ENCODE measurements at places on chromosomes 13 and 19.

DNA sequence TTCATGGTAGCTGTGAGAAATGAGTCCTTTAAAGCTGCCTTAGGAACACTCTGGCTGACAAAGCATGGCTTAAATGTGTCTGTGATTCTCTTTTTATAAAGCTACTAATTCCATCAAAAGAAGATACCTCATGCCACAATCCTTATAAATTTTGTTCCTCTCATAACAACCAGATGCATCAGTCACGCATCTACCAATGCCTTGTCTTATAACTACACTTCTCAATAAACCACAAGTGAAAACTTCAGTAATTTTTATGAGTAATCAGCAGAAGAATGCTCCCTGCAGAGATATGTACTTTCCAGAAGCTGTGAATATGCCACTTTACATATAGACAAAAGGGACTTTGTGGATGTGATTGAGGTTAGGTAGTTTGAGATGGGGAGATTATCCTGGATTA, 147.8 kb downstream of the SUCLA2 start:
- DNase-seq: no peak
- no peaks in the 10 kb centered on the region for H3K36me3 ChIP-seq
- H3K4me1 ChIP-seq: no peaks in the 10 kb centered on the region
- no peaks in the 10 kb centered on the region for H3K27me3 ChIP-seq
- no peak overlapping the region for H3K4me3 ChIP-seq

- H3K36me3 ChIP-seq: no peaks in the 10 kb centered on the region
- peak within 1 kb of the TSS; percentile 82 for H3K27ac ChIP-seq
- no peaks in the 10 kb centered on the region for H3K27me3 ChIP-seq
- peaks cover 58% of the 10 kb centered on the region for H3K4me1 ChIP-seq
- DNase-seq: peak; percentile 43
- H3K4me3 ChIP-seq: peak within 1 kb of the TSS; percentile 52
Measured at GRCh38 chr13:48653472-48653939, at the start of gene CYSLTR2. TSS of gene CYSLTR2 (plus strand) at chr13:48653929. CDS start at chr13:48706818, 52,889 bp downstream.

- H3K4me1 ChIP-seq: no peaks in the 10 kb centered on the region
- DNase-seq: no peak
- H3K36me3 ChIP-seq: peaks cover 33% of the 10 kb centered on the region
- H3K4me3 ChIP-seq: no peak overlapping the region
Measured at GRCh38 chr13:41722684-41723535, 238.0 kb downstream of the VWA8 start.

DNA sequence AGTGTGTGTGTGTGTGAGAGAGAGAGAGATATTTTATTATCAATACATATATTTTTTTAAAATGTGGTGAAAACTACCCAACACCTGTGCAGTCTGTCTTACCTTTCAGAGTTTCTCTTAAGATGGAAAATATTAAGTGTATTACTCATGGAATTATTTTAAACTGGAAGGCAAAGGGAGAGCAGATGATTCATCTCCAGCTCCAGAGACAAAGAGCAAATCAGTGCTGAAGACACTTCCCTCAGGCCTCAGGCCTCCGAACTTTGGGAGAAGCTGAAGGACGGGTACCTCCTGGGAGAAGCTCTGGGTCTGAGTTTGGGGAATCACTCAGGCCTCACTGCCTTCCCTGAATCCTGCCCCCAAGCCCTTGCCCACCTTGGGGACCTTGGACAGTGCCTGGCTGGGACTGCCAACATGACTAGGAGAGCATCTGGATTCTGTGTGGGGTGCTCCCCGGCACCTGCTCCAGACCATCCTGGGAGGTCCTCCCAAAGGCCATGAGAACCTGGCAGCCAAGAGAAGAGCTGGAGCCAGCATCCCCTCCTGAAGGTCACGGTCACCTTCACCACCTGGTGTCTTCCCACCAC, 170.4 kb upstream of the UBL3 start:
- H3K27ac ChIP-seq: no peak overlapping the region
- H3K4me1 ChIP-seq: no peaks in the 10 kb centered on the region
- no peak for DNase-seq
- H3K4me3 ChIP-seq: no peak overlapping the region
- H3K27me3 ChIP-seq: peaks cover 5% of the 10 kb centered on the region
- H3K36me3 ChIP-seq: no peaks in the 10 kb centered on the region

DNA sequence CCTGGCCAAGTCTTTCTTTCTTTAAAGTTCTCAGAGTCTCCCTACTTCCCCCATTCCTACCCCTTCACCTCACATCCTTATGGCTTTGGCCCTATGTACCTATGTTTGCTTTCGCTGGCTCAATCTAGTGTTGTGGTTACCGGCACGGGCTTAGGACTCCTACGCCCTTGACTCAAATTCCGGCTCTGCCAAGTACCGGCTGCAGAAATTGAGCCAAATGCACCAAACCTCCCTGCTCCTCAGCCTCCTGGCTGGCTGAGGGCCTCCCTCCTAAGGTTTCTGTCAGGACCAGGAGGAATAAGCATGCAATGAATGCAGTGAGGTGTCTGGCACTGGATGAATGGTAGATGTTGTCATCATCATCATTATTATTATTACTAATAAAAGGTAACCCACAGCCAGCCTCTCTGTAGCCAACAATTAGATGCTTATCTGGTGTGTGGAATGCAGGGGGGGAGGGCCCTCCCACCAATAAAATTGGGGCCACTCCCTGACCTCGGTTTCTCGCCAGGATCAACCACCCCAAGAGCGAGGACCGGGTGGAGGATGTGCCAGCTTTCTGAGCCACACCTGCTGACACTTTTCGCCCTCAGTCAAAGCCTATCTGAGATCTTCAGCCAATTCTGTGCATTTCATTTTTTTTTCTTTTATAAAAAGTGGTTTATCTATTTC, 20.7 kb downstream of the KLK5 start:
- H3K36me3 ChIP-seq: no peaks in the 10 kb centered on the region
- no peaks in the 10 kb centered on the region for H3K4me1 ChIP-seq
- H3K4me3 ChIP-seq: no peak overlapping the region
- no peak overlapping the region for H3K27ac ChIP-seq
- no peaks in the 10 kb centered on the region for H3K27me3 ChIP-seq
- no peak for DNase-seq

GRCh38 chr13:51422484-51422883, 30.4 kb downstream of the INTS6 start:
- H3K27me3 ChIP-seq: no peaks in the 10 kb centered on the region
- H3K4me3 ChIP-seq: no peak overlapping the region
- peaks cover 7% of the 10 kb centered on the region for H3K4me1 ChIP-seq
- DNase-seq: no peak

DNA sequence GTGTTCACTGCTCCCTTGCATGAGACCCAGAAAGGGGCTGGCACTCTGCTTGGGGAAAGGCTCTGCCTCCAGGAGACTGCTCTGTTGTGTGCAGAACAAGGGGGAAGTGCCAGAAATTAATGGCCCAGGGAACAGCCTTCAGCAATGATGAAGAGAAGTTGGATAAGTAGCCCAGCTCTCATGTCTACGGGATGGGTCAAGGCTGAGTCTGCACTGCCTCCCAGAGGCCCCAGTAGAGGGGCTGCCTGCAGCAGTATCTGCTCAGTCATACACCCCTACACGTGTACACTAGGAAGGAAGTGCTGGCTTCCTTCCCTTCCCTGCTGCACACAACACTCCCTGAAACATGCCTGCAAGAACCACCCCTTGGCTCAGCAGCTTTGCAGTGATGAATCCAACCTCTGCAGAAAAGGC, 54.6 kb upstream of the URI1 start:
- no peaks in the 10 kb centered on the region for H3K27me3 ChIP-seq
- H3K27ac ChIP-seq: no peak overlapping the region
- H3K36me3 ChIP-seq: no peaks in the 10 kb centered on the region
- no peak for DNase-seq
- no peak overlapping the region for H3K4me3 ChIP-seq

All from DND-41 (cell line).